ENCODE measurements at places on chromosomes 3 and 15.

- peak; percentile 7 for DNase-seq
Observed at GRCh38 chr3:66938338-66938963, 59.7 kb upstream of the KBTBD8 start.

GRCh38 chr15:58608711-58609110 lies 140.8 kb downstream of the ADAM10 start:
- no peak for DNase-seq

DNA sequence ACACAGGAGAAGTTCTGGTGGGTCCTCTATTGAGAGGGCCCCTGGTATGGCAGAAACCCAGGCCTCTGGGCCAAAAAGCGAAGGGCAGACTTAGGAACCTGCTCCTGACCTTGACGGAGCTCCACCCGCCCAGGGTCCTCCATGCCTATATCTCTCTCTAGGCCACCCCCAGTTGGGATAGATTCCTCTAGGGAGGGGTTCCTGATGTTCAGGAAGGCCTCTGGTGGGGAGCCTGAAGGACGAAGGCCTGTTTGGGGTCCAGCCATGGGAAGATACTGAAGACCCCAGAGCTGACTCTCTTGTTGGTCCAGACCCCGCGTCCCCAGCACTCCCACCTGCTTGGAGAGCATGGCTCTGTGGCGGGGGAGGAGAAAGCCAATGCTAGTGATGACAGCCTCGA lies 104.2 kb downstream of the CORO2B start:
- DNase-seq = no peak

- no peak for DNase-seq
Observed at GRCh38 chr15:39583596-39584265, 2.9 kb downstream of the THBS1 start.

DNA sequence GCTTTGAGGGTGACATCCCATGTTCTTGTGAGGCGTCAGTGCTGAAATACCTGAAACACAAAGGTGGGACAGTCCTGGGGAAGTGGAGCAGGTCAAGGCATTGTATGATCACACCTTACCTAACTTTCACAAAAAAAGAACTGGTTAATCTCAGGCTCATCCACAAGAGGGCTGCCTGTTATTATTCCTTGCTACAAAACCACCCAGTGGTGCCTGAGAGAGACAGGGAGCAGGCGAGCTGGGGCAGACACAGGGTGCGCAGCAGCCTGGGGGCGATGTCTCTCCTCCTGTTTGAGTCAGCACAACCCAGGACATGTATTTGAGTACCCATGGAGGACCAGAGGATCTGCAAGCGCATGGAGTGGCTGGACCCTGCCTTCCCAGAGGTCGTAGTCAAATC lies 316.8 kb upstream of the ATP10A start:
- DNase-seq = no peak

GRCh38 chr15:101652786-101653430 lies 727 bp upstream of the TM2D3 start:
- no peak for DNase-seq

DNA sequence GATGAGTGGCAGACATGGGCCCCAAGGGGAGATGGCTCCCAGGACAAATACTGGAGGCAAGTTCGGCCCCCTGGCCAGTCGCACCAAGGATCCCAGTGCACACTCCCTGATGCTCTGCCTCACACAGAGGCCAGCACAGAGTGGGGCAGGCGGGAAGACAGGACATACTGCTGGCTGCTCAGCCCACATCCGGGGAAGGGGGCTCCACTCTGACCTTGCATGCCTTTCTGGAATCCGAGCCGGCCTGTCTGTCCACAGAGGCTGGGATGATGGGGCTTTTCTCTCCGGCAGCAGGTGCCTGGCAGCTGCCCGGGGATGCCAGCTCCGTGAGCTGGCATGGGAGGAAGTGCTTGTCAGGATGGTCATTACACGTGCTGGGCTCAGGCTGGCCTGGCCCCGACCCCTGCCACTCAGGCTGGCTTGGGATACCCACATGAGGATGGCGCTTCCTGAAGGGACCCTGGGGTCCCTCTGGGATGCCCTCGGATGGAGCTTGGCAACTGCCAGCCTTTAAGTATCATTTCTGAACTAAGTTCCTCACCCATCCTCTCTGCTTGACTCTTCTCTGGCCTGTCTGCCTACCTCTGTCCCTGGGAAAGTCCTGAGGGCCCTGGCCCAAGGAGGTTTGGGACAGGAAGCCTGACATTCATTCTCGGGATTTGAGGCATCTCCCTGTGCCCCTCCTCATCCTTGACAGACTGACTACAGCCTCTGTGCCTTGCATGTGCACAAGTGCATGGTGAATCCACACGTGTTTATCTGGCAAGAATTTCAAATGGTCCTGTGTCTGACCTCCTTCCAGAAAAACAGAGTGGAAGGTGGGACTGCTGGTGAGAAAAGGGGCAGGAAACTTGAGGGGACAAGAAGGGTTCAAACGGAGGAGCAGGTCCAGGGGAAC lies 46.5 kb downstream of the EXOG start:
- DNase-seq = no peak

GRCh38 chr3:196120291-196120951 lies 38.5 kb upstream of the TFRC start:
- DNase-seq = peak; percentile 17

DNA sequence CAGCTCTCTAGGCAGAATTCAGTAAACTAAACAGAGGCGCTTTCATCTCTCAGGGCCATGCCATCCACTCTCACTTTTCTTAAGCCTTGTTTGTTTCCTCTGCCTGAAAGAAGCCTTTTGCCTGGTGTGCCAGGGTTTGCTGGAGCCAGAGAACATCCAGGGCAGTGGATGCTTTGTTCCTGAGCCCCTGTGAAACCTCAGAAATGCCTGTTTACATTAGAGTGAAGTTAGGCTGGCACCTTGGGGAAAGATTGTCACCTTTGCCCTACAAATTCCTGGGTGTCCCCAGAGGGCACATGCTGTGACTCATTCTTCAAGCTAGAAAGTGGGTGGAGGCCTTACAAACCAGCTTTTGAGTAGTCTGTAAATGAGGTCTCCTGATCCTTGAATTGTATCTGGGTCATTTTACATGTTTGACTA lies 10.7 kb upstream of the TRAK1 start:
- no peak for DNase-seq

DNA sequence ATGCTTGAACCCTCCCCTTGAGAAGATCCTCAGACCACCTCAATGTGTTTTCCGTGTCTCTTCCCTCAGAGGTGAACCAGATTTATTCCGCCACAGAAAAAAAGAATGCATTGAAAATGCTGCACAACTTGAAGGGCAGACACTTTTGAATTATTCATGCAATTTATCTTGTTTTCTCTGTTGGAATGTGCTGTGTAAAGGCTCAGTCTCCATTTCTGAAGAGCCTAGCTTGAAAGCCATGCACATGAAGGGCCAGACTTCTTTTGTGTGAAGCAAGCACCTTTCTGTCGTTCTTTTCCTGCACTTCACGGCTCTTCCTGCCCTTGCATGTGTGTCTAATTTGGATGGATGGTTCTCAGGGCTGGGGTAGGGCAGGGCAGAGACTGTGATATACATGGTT lies 79.0 kb upstream of the ATP13A5 start:
- DNase-seq = no peak

DNA sequence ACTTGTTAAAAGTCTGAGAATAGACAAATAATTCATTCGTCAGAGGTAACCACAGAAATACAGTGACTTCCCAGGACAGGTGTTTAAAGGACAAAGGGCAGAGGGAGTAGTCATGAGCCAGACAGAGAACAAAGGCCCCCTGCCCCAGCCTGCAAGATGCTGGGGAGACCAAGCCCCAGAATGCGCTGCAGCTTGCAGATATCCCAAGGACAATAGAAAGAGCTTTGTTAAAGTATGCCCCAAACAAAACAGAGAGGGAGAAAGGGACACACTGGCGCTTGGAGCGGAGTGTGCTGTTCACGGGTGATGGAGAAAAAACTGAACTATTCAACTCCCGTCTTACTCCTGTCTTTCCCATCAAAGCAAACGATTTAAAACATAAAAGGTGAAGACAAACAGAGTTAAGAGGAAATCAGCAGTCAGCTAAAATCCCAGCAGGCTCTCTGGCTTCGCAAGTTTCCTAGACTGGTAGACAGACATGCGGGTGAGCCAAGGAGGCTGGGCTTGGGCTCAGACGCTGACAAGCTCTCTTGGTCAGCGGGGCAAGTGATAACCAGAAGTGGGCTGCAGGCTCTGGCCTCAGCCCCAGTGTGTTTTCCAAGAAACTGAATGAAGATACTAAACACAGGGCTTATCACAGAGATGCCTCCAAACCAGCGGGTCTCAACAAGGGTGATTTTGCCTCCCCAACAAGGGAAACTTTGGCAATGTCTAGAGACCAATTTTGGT lies 130.1 kb downstream of the UACA start:
- DNase-seq = no peak

GRCh38 chr3:180947761-180948390 lies 35.4 kb downstream of the FXR1 start:
- no peak for DNase-seq

- peak; percentile 65 for DNase-seq
Observed at GRCh38 chr3:53196575-53197407, 35.8 kb downstream of the PRKCD start.

- DNase-seq = no peak
Observed at GRCh38 chr3:120775411-120775810, 32.9 kb downstream of the GTF2E1 start.

GRCh38 chr3:131371688-131372066 lies 9.9 kb upstream of the NUDT16 start:
- no peak for DNase-seq

DNA sequence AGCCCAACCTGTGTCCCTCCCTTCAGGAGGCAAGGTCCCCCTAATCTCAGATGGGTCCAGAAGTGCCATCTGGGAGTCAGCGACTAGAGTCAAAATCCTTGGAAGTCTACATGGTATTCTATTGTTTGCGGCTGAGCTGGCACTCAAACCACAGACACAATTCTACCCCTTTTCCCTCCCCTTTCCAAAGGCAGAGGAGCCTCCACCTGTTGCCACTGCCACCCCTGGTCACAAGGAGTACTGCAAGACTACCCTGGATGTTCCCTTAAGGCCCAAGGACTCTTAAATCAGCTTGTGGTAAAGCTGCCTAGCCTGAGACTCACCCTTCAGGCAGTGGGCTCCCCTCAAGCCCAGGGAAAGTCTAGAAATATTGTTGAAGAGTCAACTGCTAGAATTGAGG lies 4.3 kb upstream of the OR5H6 start:
- DNase-seq = no peak

DNA sequence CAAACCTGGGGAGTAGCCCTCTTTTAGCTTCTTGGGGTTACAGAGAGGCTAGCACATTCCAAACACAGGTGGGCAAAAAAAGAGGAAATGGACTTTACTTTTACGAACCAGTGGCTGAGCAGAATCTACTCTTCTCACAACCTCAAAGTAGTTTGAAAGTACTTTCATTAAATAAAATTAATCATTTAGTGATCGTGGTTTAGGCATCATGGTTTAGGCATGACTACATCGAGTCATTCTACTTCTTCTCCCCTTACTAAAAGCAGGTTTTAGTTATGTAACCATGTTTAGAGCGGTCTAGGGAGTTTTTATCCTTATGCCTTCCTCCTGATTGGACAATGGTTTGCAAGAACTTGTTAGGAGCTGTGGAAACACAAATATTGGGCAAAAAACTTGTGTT lies 2.5 kb upstream of the GREM1 start:
- DNase-seq = no peak

DNA sequence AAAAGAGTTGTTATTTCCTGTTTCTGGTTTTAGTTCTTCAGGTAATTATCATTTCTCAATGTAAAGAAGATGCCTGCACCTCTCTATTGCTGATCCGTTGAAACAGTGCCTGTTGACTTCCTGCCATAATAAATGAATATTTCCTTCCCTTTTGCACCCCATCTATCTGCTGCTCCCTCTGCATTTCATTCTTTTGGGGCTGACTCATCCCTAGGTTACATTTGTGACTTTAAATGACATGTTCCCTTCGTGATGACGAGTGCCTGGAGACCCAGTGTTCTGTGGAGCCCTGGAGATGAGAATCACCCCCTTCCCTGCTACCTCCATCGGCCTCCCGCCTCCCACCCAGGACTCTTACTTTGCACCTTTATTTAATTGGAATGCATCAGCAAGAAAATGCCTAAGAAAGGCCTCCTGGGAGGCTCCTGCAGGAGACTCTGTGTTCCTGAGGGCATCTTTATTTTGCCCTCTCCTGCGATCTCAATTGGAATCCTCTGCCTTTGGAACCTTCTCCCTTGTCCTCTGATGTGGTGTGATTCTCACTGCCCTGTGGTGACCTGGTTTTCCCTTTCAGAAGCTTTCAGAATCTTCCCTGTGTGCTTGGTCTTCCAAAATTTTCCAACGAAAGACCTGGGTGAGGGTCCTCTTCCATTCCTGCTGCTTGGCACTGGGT lies 13.7 kb downstream of the LRRK1 start:
- no peak for DNase-seq

DNA sequence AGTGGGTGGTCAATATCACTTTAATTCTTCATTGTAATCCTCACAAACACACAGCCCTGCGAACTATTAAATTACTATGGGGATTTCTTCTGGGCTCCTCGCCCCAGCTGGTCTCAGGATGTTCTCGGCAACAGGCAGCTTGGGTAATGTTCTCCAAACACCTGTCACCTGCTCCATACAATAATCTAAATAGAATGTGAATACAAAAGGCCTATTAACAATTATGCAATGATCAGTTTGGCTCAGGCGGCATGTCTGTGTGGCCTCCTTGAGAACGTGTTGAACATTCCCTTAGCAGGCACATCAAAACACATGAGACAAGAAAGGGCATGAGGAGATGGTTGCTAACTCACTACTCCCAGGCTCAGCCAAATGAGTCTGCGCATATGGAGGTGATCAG lies 158.6 kb upstream of the KBTBD8 start:
- no peak for DNase-seq

DNA sequence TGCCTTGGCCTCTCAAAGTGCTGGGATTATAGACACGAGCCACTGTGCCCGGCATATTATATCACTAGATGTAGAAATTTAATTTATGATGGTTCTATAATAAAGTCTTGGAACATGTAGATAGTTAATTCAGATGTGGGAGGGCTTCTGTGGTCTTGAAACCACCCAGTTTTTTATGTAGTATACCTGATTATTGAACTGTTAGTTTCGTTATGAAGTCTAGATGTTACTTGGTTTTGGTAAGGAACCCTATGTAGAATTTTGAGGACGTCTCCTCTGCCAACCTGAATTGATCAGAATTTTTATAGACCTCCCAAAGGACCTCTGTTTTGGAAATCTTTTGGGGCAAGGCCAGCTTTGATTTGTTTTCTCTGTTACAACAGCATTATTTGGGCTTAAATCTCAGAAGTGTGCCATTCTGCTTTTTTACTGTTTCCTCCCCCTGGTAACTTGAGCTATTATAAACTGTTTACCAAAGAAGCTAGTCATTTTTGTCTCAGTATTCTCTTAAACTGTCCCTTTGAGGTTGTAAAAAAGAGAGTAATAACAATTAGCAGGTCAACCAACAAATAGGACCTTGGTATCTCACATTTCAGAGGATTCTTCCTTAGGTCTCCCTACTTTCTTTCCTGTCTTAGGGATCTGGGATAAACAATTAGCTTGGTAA lies 20.8 kb downstream of the AKAP13 start:
- DNase-seq = no peak

All from CD4-positive, alpha-beta T cell treated with Interferon gamma for 1 hour (primary cell).